M059J (cell line): ENCODE measurements at places on chromosomes 7 and 10.

DNA sequence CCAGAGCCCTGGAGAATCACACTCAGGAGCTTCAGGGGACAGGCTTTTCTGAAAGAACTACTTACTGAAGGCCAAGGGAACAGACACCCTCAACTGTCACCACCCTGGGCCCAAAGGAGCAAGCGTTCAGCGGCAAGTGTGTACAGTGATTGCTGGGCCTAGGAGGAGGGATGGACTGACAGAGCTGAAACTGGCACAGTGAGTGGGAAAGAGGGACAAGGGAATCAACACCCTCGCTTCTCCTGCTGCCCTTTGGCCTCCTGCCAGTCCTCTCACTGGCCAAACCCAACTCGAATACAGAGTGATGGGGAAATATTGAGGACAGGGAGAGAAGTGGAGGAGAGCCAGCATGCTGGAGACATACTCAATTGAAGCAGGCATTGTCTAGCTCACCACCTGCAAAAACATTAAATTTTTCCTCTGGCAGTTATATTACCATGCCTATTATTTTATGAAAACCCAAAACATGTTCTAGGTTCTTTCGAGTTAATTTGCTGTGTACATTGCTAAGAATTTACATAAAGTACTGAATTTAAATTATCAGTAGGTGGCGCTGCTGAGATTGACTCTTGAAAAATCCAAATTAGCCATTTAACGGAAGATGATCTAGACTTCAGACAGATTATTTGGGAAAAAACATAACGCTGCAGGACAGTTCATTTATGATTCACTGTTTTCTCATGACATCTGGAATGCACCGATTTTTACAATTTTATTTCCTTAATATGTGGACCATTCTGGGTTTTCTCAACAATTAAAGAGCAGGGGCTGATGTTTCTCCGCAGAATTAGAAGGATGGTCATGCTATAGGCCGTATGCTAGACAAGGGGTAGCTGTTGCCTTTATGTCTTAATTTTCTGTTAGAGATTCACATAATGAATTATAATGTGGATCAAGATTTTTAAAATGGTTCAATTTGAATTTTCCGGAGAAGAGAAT, 14.7 kb upstream of the TMEM236 start:
- peak; percentile 25 for DNase-seq

DNA sequence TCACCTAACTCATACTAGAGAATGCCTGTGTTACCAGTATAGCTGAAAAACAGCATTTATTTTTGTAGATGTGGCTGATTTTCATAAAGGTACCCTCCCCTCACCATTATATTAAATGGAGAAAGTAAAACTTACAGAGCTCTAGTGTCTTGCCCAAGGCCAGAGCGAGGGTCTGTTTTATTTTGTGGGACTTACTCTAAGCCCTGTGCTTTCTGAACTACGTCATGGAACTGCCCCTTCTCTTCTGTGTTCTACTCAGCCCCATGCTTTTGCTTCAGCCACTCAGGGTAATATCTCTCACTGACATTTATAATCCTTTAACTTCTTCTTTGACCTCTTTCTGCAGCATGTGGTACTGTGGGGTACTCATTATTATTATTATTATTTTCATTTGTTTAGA, 10.3 kb upstream of the ZNF786 start:
- no peak for DNase-seq

GRCh38 chr7:149196151-149196704, 882 bp downstream of the ZNF282 start:
- DNase-seq: peak; percentile 24

GRCh38 chr7:47536661-47537611, 45.0 kb downstream of the TNS3 start:
- DNase-seq: peak; percentile 65

GRCh38 chr10:87866412-87866974, 3.1 kb downstream of the PTEN start:
- DNase-seq: no peak

DNA sequence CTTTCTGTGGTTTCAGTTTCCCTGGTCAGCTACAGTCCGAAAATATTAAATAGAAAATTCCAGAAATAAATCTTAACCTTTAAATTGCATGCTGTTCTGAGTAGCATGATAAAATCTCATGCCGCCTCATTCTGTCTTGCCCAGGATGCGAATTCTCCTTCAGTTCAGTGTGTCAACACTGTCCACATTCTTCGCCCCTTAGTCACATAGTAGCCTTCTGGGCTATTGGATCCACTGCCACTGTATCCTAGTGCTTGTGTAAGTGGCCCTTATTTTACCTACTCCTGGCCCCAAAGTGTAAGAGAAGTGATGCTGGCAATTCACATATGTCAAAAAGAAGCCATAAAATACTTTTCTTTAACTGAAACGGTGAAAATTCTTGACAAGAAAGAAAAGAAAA, 129.6 kb downstream of the ZWINT start:
- DNase-seq: peak; percentile 9

DNA sequence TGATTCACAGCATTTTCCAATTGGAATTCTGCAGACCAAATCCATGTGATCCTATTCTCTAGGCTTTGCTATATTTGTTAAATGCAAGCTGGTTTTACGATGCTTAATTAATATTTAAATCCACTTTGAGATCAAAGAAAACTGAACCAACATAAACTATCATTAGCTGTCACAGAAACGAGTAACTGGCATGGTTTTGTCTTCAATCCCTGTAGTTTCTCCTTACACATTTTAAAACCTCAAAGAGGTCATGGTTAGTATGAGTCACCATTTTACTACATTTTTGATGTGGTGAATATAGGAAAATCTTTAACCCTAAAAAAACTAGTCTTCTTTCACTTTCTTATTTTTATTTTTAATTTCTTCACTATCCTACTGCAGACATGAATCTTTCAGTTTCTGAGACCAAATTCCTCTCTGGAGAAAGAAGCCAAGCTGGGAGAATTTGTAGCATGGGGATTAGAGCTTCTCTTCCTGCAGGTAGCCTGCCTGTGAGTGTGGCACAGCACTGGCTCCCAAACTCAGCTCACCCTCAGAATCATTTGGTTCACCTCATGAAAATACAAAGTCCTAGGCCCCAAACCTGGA, 8.7 kb upstream of the LIPM start:
- peak; percentile 83 for DNase-seq

GRCh38 chr10:36441557-36441956, 683.8 kb upstream of the ANKRD30A start:
- peak; percentile 37 for DNase-seq

DNA sequence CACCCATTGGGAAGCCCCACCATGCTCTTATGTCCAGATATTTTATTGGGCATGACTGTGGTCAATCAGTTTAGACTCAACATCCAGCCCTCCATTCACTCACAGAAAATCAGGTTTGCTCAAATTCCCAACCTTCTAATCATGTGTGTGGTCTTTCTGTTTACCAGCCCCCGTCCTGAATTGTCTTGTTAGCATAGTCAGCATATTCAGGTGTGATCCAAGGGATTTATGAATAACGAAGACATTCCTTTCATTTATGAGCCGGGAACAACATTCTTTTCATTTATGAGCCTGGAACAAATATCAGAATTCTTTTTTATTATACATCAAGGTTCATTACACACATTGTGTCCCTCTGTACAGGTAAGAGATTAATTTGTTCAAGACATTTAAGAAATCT, 376.3 kb upstream of the POM121L12 start:
- no peak for DNase-seq

DNA sequence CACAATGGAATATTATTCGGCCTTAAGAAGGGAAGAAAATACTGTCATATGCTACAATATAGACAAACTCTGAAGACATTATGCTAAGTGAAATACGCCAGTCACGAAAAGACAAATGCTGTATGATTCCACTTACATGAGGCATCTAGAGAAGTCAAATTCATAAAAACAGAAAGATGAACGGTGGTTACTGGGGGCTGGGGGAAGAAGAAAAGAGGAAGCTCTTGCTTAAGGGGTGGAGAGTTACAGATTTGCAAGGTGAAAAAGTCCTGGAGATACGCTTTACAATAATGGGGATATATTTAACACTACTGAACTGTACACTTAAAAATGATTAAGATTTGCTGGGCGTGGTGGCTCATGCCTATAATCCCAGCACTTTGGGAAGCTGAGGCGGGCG, 49.0 kb downstream of the PSMC2 start:
- DNase-seq: no peak

DNA sequence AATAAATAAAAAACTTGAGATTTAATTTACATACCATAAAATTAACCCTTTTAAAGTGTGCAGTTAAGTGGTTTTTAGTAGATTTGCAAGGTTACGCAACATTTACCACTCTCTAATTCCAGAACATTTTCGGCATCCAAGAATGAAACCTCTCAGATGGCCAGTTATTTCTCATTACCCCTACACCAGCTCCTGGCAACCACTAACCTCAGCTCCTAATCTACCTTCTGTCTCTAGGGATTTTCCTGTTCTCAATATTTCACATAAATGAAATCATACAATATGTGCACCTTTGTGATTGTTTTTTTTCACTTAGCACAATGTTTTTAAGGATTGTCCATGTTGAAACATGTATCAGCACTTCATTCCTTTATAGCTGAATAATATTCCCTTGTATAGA, 45.1 kb downstream of the INPP5F start:
- peak; percentile 15 for DNase-seq
